ENCODE measurements at places on chromosomes 1 and 21.
A peak's percentile ranks its signal among the peaks of the same experiment; 100 is the strongest.

DNA sequence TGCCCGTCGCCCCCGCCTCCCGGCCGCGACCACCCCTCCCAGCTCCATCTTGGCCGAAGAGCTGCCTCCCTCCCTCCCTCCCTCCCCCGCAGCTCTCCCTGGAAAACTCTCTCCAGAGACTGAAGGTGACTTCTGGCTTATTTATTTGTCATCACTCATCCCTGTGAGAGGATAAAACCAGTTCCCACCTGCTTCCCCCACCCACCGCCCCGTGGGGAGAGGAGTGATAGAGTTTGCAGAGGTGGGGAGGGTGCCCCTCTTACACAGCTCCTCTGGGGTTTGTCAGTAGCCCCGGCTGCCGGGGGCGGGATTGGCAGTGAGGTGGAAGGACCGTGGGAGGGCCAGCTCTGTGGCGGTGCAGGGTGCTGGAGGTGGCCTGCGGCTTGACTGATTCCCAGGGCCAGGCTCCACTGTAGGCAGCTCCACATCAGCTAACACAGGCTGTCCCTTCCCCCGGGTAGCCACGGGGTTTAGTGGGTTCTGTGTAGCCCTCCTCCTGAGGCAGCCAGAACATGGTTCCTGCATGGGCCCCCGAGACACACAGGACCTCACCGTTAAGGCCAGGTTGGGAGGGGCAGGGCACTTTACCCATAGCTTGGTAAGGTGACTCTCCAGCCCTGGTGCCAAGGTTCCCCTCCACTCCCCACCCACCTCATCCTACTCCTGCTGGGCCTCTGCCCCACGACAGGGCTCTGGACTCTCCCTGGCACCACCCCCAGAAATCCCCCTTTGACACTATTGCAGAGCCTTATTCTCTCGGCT, 62.2 kb downstream of the ELK4 start:
- DNase-seq: no peak

- DNase-seq: no peak
These were observed 50.0 kb upstream of the TARDBP start for GRCh38 chr1:10962483-10962882.

GRCh38 chr1:13820456-13820855, 120.5 kb downstream of the PRDM2 start:
- no peak for DNase-seq

DNA sequence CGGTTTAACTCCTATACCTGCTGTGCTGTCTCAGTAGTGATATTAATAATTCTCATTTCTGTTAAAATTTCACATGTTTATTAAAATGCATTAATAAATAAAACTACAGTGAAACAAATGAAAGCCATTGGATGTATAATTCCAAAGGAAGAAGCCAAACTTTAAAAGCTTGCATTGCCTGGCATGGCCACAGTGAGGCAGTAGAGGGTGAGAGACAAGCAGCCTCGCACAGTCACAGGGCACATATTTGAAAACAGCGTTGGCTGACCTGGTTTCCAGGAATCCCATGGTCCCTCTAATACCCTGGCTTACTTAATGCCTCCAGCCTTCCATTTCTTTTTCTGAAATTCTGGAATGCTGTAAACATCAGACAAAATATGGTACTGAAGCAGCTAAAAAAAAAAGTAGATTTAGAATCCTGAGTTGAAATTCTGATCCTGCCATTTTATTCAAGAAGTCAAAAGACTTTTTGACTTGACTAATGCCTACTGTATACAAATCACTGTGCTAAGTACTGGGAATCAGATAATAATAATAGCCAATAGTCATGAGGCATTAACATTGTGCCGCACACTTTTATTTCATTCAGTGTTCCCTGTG, 6.7 kb upstream of the RNASEL start:
- peak; percentile 57 for DNase-seq

DNA sequence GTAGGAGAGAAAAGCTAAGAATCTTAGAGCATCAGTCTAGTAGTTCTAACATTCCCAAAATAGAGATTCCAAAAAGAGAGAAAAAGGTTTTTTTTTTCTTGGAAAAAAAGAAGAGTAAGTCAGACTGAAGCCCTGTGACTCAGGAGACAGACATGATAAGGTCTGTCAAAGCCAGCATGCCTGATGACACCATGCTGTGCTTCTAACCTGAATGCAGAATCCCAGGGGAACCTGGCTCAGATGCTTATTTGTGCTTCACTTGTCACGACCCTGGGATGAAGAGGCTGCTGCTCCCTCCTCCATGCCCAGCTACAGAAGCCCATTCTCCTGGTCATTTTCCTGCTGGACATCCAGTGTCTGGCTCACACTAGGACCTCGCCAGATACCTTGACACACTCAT, 44.3 kb downstream of the ERICH3 start:
- no peak for DNase-seq

DNA sequence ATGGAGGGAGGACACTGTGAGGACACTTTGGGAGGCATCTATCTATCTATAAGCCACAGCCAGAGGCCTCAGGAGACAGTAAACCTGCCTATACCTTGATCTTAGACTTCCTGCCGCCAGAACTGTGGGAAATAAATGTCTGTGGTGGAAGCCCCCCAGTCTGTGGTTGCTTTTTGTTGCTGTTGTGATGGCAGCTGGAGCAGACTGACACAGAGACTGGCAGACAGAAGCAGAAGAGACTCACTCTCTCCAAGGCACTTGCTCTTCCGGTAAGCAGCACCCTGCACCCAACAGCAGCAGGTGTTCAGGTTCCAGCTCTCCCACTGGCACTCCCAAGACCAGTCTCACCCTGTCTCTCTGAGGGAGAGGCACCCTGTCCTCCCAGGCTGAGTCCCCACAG, 297.6 kb downstream of the TTLL7 start:
- DNase-seq: no peak

- DNase-seq: no peak
These were observed 46.1 kb downstream of the PLEKHA6 start for GRCh38 chr1:204313675-204314074.

- no peak for DNase-seq
These were observed 3.4 kb downstream of the PTTG1IP start for GRCh38 chr21:44869781-44870747.

GRCh38 chr1:63723602-63724001, 50.2 kb upstream of the ROR1 start:
- no peak for DNase-seq

- DNase-seq: no peak
These were observed 3.6 kb downstream of the ADGRL2 start for GRCh38 chr1:81804312-81804711.

Data from CD4-positive, alpha-beta T cell treated with Interleukin-4 for 1 hour (primary cell).